Stimulated activated CD4-positive, alpha-beta T cell treated with anti-CD3 and anti-CD28 coated beads, TNF-alpha, amount 100 ng/mL, for 24 hours (primary cell): ENCODE measurements at places on chromosomes 7 and 10.

- peak; percentile 35 for DNase-seq
Observed at GRCh38 chr7:112449353-112449752, 907 bp upstream of the IFRD1 start.

DNA sequence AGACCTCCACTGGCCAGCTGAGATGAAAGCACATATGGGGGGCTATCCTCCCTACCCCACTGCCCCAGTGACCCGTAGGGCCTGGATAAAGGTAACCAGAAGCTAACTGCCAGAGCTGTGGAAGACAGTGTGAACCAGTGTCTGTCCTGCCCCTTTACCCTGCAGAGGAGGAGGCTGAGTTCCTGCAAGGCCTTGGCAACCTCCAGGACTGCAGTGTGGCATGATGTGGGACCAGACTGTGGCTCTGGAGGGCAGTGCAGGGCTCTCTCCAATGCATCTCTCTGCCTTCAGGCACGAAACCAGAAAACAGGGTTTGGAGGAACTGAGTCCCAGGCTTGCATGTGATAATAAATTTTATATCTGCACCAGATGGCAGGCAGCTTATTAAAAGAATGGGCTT is 93.1 kb downstream of the EPC1 start:
- DNase-seq, result no peak

- DNase-seq, result no peak
Observed at GRCh38 chr10:47330366-47330765, 8.1 kb downstream of the GDF2 start.

- no peak for DNase-seq
Observed at GRCh38 chr7:112005205-112005775, 200.9 kb downstream of the DOCK4 start.

- DNase-seq, result no peak
Observed at GRCh38 chr10:71771204-71771603, 2.1 kb downstream of the VSIR start.

DNA sequence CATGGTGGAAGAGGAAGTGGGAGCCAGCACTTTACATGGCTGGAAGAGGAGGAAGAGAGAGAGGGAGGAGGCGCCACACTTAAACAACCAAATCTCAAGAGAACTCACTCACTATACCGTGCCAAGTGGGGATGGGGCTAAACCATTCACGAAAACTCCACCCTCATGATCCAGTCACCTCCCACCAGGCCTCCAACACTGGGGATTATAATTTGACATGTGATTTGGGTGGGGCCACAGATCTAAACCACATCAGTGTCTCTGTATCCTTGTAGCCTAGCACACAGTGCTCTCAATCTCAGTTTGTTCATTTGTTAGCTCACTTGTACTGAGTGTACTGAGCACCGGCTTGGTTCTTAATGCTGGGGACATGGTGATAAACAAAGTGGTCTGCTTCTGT is 228.3 kb downstream of the BUB3 start:
- no peak for DNase-seq

GRCh38 chr7:80699045-80699638 is 60.7 kb downstream of the CD36 start:
- DNase-seq, result no peak

GRCh38 chr7:126608339-126608776 is 644.4 kb downstream of the GRM8 start:
- no peak for DNase-seq

GRCh38 chr10:100890673-100891317 is 22.0 kb upstream of the SLF2 start:
- DNase-seq, result no peak

DNA sequence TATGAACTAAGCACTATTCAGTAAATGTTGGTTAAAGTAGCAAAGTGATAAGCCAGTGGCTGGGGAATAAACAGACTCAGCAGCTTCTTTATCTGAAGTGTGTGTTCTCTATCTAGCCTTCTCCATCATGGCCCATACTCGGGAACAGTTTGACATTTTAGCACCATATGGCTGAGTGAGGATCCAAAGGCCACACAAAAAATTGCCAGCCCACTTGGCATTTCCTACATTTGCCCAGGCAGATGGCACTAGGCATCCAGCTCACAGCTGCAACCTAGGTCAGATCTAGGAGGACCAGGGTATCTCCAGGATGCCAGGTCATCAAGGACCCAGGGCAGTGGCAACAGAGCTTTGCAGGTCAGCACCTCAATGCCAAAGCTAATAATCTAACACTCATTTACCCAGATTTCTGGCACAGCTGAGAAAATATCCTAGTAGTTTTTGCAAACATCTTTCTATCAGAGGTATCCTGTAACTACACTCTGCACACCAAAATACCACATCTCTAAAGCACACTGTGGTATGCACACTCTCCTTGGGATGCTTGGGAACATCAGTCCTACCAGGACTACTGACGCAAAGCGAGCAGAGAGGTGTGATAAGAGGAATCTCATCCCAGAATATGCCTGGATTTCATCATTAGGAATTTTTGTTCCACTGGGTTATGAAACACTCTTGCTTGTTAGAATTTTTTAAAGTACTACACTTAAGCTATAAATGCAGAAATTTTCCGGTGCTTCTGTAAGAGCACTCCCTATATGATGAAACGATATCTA is 61.7 kb downstream of the DOCK4 start:
- no peak for DNase-seq

GRCh38 chr10:130378556-130379400 is 242.6 kb downstream of the GLRX3 start:
- no peak for DNase-seq

DNA sequence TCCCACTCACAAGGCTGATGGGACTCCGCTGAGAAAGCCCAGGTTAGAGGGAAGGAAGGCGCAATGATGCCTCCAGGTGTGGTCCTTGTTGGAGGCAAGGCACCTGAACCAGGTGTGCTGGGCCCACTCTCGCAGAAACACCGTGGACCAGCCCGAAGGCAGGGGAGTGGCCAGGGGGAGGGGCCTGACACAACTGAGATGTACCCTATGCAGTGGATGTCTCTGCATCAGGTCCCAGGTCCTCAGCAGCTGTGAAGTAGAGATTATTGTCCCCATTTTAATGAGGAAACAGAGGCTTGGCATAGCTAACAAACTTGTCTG is 32.0 kb downstream of the GBX1 start:
- no peak for DNase-seq

DNA sequence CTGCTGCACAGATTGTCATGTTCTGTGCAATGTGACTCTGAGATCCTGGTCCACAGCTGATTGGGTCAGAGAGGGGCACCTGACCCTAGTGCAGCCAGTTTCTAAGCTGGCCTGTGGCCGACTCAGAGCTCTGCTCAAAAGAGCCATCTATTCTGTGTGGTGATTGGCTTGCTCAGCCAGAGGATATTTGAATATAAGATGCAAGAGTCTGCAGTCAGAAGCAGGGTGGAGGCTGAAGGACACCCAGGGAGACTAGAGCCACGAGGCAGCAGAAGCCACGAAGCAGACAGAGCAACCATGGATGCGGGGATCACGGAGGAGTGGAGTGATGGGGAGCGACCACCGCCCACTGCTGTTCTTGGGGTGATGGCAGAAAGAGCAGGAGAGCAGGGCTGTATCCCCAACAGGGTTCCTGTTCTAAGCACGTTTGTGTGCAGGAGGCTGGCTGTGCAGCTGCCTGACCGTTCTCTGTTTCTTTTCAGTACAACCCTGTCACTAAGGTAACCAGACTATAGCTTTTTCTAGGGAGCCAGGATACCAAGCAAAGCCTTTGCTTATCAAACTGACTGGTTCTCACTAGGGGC is 19.5 kb upstream of the RHEB start:
- DNase-seq, result no peak

DNA sequence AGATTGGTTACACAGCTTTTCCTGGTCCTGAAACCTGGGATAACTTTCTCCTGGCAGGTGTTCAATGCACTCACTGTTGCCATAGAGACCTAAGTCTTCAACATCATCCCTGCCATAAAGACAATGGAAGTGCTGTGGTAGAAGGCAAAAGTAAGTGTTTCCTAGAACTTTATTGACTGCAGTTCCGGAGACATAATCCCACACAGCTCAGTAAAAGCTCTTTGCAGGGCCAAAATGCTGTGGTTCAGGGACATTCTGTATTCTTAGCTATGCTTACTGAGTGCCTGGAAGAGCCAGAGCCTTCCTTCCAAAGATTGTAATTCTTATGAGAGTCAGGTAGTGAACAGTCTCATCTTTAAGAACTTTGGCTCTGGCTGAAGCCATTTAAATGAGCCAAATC is 5.3 kb downstream of the WIPF3 start:
- no peak for DNase-seq

DNA sequence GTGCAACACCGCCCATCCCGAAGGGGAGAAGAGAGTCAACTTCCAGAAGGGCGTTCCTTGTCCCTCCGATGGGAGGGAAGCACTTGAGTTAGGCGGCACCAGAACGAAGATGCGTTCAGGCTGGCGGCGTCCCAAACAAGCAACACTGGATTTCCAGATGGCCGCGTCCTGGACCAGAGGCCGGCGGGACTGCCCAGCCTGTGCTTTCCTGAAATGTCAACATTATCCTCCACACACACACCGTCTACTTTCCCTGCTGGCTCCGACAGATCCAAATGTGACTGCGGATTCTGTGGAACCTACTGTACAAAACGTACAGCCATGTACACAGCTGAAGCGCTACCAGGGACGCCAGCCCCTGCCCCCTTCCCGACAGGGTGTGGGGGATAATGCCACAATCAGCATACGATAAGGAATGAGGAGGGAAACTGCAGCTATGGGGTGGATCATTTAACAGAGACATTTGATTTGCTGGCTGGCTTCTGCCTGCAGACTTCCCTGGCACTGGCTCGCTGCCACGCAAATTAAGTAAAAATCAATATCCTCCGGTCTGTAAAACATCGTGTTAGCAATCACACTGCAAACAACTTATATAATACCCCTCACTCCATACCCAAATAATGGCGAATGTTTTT is 82.1 kb downstream of the ZRANB1 start:
- DNase-seq, result no peak

- no peak for DNase-seq
Observed at GRCh38 chr7:113783403-113783802, 135.4 kb downstream of the PPP1R3A start.

- no peak for DNase-seq
Observed at GRCh38 chr7:2042650-2043049, 190.1 kb downstream of the MAD1L1 start.

DNA sequence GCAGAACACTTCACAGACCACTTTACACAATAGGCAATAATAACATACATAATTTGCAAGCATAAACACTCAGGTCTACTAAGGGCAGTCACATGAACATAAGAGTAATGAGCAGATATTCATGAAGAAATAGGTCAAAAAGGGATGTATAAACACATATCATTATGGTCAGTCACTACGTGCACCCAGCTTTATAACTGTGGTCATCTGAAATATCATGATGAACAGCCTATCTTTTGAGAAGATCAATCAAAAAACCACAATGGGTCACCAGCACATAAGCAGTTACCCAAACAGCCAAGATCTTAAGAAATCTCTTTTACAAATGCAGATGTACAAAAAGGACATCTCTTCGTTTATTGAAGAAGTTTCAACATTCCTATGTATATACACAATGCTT is 35.5 kb upstream of the DRGX start:
- no peak for DNase-seq

DNA sequence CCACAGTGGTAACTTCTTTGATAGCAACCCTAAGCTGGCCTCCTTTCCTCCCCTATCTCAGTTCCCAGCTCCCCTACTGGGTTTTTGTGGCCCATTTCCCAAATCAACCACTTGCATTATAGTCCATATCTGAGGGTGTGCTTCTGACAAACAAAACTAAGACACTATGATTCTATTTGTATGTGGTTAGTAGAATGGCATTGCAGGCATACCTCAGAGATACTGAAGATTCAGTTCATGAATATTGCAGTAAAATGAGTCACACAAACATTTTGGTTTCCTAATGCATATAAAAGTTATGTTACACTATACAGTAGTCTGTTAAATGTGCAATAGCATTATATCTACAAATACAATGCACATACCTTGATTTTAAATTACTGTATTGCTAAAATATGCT is 15.4 kb upstream of the TMEM243 start:
- no peak for DNase-seq

GRCh38 chr7:5769571-5769970 is 11.9 kb downstream of the RNF216 start:
- no peak for DNase-seq

- no peak for DNase-seq
Observed at GRCh38 chr7:118839515-118839914, 615.0 kb downstream of the ANKRD7 start.

GRCh38 chr10:34967335-34967880 is 122.7 kb downstream of the CUL2 start:
- DNase-seq, result no peak

- DNase-seq, result no peak
Observed at GRCh38 chr10:131944412-131944811, 37.3 kb downstream of the BNIP3 start.

GRCh38 chr10:62662486-62662885 is 142.0 kb upstream of the ADO start:
- no peak for DNase-seq

- DNase-seq, result no peak
Observed at GRCh38 chr10:76088980-76089379, 657.6 kb downstream of the LRMDA start.

GRCh38 chr7:2107386-2108070 is 125.2 kb downstream of the MAD1L1 start:
- no peak for DNase-seq

DNA sequence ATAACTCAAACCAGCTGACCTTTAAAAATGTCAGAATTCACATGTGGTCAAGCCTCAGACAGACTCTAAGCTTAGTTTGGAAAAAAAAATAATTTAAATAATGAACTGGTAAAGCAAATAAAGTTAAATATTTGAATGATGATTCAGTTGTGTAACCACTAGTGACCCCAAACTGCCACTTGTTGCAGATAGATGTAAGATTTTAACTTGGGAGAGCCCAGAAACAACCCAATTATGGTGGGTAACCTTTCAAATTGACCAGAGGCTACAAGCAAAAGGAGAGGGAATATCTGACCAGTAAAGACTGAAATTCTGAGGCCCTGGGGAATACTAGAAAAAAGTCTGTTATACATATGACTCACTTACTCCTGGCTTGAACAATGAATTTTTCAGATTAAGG is 268.1 kb downstream of the HPSE2 start:
- DNase-seq, result no peak

GRCh38 chr10:625333-625696 is 64.2 kb downstream of the DIP2C start:
- no peak for DNase-seq

GRCh38 chr10:14775656-14776055 is 959 bp upstream of the FAM107B start:
- no peak for DNase-seq

- DNase-seq, result no peak
Observed at GRCh38 chr7:134567368-134567767, 18.5 kb downstream of the AKR1B15 start.

GRCh38 chr10:47350671-47351640 is 2.8 kb downstream of the RBP3 start:
- no peak for DNase-seq

GRCh38 chr10:71638064-71638821 is 81.3 kb downstream of the C10orf105 start:
- DNase-seq, result no peak

DNA sequence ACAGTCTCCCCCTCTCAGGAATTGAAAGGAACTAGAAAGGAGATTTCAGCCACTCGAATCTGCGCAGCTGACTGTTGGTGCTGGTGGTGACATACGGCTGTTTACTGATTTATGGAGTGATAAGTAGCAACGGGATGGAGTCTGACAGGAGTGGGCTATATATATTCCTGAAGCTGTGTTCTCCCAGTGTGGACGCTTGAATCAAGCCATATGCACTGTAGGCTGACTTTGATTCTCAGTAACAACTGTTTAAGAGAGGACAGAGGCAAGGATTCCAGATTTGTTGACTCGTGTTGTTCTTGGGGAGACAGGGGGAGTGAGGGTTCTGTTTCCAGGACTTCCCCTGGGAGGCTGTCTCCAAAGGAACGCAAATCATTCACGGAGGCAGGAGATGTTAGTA is 260.1 kb upstream of the AUTS2 start:
- DNase-seq, result no peak
